Right ventricle myocardium superior (tissue), 1 donor: ENCODE measurements at places on chromosomes 2 and 18. TPM values are rescaled to one million over a fixed set of nuclear protein-coding genes. Genes with fewer than 3 reads are reported as not detected.

The MLPH gene
- 80.9 TPM for total RNA-seq

The RMND5A gene
- 96.0 TPM for total RNA-seq

The CDK5R2 gene
- not detected for total RNA-seq

The DIPK1C gene
- 3.3 TPM for total RNA-seq

The CCDC85A gene
- 4.3 TPM for total RNA-seq

The CNTNAP5 gene
- total RNA-seq: not detected

The CPLX4 gene
- not detected for total RNA-seq

The MBOAT2 gene
- 13.2 TPM for total RNA-seq

- DNase-seq: no peak
Observed at GRCh38 chr18:36481201-36481657, 183.7 kb downstream of the FHOD3 start.

DNA sequence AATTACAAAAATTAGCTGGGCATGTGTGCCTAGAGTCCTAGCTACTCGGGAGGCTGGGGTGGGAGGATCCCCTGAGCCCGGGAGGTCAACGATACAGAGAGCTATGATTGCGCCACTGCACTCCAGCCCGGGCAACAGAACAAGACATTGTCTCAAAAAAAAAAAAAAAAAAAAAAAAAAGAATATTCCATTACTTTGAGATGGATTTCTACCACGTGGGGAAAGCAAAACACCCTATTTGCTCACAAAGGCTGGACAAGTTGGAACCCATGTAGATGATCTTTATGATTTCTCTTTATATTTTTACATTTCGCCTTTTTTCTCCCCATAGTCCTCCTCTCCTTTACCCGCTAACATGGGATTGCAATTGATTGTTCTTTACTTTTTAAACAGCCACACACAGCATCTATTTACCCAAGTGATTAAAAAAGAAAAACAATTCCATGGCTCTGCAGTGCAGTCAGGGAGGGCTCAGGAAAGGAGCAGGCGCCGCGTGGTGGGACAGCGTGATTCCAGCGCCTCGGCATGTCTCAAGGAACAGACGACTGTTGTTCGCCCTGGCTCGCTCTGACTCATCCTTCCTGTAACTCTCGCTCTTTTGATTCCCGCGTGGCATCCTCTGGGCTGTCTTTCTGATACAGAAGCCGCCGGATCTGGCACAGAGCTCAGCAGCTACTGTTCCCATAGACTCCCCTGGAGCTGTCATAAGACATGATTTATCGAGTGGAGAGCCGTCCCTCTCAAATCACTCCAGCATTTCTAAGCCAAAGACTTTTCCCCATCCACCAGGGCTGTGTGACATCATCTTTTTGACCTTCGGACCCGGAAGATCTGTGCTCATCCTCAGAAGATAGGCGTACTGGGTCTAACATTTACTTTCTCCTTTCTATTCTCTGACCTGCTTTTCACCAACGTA, 230.4 kb upstream of the AGAP1 start:
- DNase-seq: peak; percentile 90

DNA sequence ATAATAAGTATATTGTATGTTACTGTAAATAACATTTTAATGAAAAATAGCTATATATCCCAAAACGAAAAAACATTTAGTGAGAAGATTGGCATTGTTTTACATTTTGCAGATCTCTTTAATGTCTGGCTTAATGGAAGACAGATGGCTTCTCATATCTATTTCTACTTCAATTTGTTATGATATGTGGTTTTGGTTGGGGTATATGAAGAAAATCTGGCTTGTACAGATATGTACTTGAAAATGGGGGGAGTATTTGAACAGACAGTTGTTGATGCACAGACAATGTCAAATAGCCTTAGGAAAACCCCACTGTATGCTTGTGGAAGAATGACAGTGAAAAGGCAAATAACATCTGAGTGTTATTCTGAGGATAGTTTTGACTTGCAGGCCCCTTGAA, 23.6 kb upstream of the GMCL1 start:
- no peak for DNase-seq

DNA sequence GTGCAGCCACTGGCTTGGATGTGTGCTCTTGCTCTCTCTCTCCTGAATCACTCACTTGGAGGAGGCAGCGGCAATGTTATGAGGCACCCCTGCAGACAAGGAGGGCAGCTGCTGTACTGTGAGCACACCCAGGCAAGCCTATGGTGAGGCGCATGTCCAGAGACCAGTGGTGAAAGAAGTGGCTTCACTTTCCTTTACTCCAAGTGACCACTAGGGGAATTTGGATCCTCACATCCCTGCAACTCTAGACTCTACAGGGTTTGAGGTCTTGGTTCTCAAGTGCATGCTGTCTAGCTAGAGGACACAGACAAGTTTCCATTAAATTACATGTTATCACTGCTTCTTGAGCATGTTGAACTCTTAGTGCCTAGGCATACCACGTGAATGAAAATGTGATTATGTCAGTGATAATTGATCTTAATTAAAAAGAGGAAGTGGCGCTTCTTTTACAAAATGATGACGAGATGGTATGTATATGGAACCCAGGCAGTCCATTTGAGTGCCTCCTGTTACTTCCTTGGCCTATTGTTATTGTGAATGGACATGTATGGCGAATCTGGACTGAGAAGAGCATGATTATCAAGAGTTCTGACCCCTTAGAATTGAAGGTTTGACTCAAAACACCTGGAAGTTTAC, 181.0 kb upstream of the CDH2 start:
- no peak for DNase-seq

GRCh38 chr2:129849559-129850160, 129.8 kb upstream of the RAB6C start:
- no peak for DNase-seq

GRCh38 chr2:215612786-215613185, 176.9 kb upstream of the FN1 start:
- DNase-seq: no peak

DNA sequence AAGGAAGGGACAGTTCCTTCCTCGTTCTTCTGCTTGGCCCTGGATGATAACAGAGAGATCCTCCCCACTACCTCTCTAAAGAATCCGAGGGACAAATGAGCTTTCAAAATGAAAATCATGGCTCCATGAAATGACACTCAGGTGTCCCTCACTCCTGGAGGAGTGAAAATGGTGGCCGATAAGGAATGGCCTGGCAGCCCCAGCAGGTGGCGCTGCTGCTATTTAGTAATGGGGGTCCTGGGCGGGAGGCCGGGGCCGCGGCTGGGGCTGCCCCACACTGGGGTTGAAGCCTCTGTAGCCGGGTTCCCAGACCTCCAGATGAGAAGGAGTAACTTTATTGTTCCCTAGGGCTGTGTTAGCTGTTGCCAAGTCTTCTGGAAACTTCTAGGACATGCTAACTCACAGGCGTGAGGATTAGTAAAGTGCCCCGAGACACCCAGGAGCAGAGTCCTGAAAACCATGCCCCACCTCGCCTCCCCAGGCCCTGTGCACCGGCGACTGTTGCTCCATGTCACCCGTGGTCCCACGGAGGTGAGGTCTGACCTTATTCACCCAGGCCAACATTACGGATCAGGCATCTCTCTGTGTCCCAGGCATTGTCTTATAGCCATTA, 138.0 kb downstream of the CTIF start:
- DNase-seq: peak; percentile 86

DNA sequence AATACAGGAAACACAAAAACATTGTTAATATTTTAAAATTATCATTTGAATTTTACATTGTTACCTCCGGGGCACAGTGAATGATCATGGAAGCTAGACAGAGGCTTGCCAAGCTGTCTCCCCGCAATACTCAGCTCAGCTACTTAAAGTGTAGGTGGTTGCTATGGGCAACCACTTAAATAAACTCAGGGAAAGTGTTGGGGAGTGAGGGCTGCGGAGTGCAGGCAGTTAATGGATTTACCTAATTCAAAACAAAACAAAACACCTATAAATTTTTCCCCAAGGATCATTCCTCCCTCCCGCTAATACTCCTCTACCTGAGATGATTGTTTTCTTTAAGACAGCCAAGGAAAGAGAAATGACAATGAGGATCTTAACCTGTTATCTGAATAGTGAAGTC, 349.5 kb downstream of the TGIF1 start:
- DNase-seq: no peak

GRCh38 chr2:191176305-191176704, 25.5 kb upstream of the STAT4 start:
- no peak for DNase-seq

- no peak for DNase-seq
Observed at GRCh38 chr2:66275984-66276383, 158.9 kb upstream of the MEIS1 start.

DNA sequence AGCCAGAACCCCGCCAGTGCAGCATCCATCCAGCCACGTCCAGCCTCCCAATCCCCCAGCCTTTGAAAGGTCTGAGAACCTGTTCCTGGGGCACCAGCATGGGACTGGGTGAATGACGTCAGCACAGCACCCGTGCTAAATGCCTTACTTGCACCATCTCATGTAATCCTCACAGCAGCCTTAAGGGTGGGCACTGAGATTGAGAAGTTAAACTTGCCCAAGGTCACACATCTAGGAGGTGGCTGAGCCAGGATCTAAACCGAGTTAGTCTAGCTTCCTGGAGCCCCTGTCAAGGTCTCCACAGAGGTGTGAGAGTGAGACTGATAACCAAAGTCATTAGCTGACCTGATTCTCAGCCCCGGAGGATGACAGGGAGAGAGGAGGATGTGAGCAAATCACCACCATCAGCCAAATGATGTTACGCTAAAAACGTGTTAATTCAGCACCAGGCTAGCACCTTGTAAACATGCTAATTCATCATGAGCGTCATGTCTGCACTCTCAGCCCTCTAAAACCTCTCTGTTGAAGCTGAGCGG, 4.6 kb downstream of the CD8A start:
- no peak for DNase-seq

DNA sequence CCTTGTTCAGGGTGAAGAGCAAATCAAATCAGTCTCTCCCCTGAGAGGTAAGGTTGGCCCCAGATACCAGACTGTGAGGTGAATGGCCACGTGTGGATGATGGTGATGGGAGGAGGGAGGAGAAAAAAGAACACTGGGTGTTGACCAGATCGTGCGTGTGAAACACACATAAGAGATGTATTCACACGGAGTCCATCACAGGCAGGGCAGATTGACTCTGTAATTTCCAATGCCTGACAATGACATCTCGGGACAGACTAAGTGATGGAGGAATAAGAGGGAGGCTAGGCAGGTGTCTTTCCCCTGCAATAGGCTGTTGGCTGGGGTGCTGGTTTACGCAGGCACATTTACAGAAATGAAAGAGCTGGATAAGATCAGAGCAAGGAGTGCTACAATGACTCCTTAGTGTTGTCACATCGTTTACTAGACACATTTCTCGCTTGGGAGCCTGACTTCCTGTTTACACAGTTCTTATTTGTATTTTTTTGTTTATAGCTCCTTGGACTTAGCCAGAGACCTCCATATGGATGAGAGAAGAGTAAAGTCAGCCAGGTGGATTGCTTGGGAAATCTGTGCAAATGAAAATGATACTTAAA, 43.1 kb downstream of the CPO start:
- DNase-seq: no peak

DNA sequence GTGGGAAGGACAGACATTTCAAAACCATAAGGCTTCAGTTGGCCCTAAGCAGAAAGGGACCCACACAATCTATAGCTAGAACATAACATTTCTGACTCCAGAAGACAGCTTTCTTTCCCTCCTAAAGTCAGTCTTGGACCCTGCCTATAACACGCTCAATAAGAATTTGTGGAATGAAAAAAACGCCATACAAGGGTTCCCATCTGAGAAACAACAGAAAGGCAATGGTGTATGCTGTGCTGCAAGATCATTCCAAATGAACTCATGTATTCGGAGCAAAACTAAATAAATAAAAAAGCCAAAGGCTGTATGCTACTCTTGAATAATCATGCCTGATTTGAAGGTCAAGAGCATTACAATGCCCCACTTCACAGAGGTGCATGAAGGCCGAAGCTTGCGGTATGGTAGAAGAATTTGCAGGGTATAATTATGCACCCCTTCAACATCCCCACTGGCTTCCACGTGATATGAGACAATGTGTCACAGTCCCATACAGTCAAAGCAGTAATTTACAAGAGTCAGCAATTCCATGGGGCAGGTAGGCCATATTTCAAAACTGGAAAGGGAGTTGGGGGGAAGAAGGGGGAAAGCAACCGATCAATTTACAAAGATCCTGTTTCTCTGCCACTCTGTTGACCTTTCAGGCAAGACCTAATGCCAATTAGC, 61.4 kb upstream of the SLC14A2 start:
- DNase-seq: no peak

- DNase-seq: no peak
Observed at GRCh38 chr2:150570712-150571111, 83.2 kb upstream of the RND3 start.

- no peak for DNase-seq
Observed at GRCh38 chr2:61967262-61967661, 61.8 kb downstream of the COMMD1 start.

- DNase-seq: no peak
Observed at GRCh38 chr2:226330206-226330605, 469.4 kb downstream of the IRS1 start.

DNA sequence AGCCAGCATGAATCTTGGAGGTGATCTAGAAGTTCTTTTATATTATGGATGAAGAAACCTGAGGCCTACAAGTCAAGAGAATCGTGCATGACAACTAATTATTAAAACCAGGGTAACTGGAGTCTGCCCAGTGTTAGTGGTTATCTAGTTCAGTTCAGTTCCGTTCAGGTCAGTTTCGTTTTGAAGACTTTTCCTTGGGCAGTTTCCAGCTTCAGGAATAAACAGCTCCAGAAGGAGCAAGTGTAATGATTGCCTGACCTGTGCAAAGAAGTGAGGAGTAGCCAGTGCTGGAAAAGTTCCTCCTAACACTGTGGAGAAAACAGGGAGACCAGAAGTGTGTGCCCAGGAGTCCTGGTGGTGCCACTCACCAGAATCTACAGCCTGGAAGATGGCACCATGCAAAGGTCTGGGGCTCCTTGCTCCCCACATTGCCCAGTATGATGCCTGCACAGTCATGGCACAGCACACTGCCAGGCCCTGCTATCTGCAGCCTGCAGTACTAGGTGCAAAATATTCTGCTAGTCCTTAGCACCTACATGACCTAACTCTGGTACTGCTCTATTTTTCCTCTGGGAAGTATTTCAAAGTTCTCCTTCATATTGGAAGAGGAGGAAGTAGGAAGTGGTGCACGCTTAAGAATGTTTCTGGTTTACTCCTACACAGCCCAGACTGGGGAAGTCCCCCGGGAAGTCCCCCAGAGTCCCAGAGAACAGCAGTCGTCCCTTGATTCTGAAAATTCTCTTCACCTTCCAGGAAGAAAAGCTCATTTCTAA, 65.8 kb downstream of the SUMO1 start:
- no peak for DNase-seq

DNA sequence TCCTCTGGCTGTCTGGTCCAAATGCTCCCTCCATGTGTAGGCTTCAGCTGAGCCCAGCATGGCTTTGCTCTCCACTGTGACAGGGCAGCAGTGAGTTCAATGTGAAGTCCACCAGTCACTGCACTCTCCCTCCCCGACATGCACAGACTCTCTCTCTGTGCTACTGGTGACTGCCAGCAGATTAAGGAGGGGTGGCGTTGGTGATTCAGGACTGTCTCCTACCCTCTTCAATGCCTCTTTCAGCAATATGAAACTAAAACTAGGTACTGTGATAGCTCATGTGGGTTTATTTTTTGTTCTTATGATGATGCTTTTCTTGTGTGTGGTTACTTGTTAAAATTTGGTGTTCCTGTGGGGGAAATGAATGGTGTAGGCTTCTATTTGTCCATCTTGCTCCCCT, 201.0 kb upstream of the RBMS1 start:
- no peak for DNase-seq

GRCh38 chr2:144942516-144943256, 422.8 kb upstream of the ZEB2 start:
- no peak for DNase-seq

GRCh38 chr2:15238028-15238427, 323.1 kb downstream of the NBAS start:
- DNase-seq: no peak
